CD8-positive, alpha-beta memory T cell (primary cell): ENCODE measurements at places on chromosomes 16 and 17.

GRCh38 chr16:84302111-84302954 is 7.7 kb downstream of the WFDC1 start:
- DNase-seq: no peak

DNA sequence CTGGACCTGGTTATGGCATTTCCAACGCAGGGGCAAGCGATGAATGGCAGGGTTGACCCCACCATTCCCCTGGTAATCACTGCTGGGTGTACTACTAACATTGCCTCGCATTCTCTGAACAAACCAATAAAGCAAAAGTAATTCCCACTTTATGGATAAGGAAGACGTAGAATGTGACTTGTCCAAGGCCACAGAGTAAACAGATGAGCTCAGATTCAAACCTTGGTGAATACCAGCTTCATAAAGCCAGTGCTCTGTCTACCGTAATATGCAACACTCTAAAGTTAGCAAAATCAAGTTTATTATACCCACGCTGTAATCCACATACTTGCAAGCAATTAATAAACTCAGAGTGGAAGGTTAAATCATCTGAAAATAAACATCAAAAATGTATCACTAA is 59.6 kb downstream of the ANKFY1 start:
- DNase-seq: no peak

DNA sequence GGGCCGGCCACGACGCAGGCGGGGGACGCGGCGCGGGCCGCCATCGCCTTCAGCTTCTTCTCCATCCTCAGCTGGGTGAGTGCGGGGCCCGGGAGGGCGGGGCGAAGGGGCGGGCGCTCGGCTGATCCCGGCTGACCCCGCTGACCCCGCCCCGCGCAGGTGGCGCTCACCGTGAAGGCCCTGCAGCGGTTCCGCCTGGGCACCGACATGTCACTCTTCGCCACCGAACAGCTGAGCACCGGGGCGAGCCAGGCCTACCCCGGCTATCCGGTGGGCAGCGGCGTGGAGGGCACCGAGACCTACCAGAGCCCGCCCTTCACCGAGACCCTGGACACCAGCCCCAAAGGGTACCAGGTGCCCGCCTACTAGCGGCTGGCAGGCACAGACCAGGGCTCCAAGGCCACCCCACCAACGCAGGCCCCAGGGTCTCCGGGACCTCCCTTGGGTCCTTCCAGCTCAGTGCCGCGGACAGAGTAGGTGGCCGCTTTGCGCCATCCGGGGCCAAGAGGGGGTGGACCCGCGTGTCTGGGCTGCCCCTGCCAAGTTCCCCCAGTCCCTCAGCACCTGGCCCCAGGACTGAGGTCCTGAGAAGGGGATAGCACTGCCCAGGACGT is 3.0 kb downstream of the SYNGR3 start:
- no peak for DNase-seq

- no peak for DNase-seq
These were observed 5.8 kb downstream of the ITGAM start for GRCh38 chr16:31265329-31266245.

DNA sequence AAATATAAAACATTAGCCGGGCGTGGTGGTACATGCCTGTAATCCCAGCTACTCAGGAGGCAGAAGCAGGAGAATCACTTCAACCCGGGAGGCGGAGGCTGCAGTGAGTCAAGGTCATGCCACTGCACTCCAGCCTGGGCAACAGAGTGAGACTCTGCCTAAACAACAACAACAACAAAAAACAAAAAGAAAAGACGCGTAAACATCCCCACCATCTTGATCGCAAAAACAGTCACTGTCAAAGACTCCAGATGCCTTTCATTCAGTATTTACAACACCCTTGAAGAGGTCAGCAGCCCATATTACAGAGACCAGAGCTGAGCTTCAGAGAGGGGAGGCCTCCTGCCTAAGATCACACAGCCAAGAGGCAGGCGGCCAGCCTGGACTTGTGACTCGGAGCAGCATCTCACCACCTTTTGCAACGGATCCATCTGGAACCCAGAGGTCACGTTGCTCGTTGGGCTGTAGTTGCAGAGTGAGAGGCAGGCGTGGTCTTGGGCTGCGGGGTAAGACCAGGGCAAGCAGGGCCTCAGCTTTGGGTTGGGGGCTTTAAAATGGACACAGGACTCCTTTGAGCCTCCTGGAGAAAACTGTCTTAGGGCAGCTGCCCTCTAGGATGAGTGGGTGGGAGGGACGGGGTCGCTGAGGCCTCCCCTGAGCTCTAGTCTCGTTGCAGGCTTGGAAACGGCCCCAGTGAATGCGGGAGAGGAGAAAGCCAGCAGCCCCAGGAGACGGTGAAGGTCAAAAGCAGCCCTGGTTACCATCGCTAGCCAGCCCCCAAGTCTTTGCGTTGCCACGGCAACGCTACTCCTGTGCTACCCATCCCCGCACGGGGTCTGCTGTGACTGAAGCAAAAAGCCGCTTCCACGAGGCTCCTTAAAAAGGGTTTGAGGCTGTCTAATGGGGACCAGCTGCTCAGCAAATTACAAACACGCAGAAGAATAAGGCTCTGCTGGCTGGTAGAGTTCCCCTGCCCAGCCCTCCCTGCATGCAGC is 26.1 kb downstream of the LGALS3BP start:
- DNase-seq: no peak

DNA sequence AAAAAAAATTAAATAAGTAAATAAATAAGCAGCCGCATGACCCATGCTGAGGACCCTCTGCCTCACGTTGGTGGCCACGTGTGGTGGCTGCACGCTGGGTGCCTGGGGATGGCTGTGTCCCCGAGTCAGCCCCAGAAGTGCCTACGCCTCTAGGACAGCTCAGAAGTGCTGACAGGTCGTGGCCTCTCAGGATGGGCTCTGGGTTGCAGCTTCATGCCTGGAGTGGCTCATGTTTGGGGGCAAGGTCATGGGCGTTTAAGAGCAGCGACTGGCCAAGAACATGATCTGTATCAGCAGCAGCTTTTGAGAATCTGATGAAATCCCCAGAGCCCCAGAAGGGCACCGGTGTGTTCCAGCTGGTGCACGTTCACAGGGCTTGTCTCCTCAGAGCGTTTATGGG is 26.8 kb upstream of the CAPN15 start:
- DNase-seq: no peak

GRCh38 chr17:4502466-4503154 is 3.9 kb downstream of the SPNS2 start:
- DNase-seq: no peak

- peak; percentile 60 for DNase-seq
These were observed at the start of gene ACSF2 for GRCh38 chr17:50425682-50426471. Gene ACSF2 (plus strand): TSS chr17:50426218. CDS start chr17:50426262, 44 bp downstream.

- no peak for DNase-seq
These were observed 320.0 kb downstream of the FOXL1 start for GRCh38 chr16:86898386-86898785.

- DNase-seq: no peak
These were observed 17.7 kb downstream of the PRAC1 start for GRCh38 chr17:48704361-48705248.
